Cardiac muscle cell (in vitro differentiated cells and primary cell): ENCODE measurements at places on chromosomes 7 and 10.

- no peak for DNase-seq
Measured at GRCh38 chr10:20776384-20777118, 120.6 kb downstream of the NEBL start.

DNA sequence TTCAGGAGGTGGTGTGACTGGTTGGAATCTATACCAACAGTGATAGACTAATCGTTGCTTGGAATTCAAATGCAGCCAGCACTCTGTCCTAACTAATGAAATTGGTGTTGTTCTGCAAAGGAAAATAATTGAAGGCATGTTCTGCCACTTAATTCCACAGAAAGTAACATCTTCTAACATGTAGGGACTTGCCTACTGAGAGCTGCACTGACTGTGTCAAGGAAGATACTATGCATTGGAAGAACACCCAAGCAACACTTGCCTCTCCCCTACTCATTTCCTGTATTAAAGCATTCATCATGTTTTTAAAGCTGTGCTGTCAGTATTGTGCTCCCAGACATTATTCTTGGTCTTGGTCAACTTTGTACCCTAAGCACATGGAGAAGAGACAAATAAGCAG, 2.7 kb upstream of the CYP3A7 start:
- no peak for DNase-seq

DNA sequence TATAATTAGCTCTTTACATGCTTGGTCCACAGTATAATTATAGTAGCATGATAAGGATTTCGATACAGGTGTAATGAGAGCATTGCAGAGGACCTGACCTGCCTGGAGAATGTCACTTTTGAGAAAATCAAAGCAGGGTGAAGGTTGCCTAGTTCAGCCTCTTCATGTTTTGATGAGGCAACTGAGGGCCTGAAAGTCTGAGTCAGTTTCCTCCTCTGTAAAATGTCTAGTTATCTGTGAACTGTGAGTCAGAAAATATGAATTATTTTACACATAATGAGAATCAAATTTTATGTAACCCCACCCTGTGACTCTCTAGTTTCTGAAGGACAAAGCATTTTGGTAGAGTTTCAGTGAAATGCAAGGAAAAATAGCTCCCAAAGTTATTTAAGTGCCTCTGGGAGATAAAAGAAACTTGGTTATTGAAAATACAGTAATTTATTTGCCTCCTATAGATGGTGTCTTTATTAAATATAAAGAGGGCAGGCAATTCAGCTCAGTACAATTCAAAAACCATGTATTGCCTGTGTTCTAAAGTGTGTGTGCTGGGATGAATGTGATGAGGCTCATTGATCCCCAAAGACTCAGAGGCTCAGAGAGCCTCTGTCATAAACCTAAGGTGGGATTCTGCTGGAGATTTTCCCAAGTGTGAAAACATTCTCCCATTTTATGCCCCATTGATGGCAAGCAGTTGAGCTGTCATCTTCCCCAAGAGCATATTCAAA, 37.3 kb upstream of the SAMD9L start:
- DNase-seq = peak; percentile 43

DNA sequence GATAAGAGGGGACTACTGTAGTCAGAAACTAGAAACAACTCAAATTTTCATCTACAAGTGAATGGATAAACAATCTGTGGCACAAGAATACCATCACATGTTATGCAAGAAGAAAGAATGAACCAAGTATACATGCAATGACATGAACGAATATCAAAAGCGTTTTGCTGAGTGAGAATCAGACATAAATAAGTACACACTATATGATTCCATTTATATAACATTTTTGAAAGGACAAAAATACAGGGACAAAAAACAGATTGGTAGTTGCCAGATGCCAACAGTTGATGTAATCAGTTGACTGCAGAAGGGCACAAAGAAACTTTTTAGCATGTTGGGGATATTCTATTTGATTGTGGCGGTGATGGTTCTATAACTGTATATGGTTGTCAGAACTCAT, 33.6 kb downstream of the CTNNA3 start:
- no peak for DNase-seq

GRCh38 chr7:135001390-135002165, 15.3 kb downstream of the AGBL3 start:
- DNase-seq = no peak

- DNase-seq = no peak
Measured at GRCh38 chr7:33697616-33698015, 207.7 kb upstream of the BMPER start.

- DNase-seq = no peak
Measured at GRCh38 chr10:74460812-74461211, 309.8 kb downstream of the ADK start.

DNA sequence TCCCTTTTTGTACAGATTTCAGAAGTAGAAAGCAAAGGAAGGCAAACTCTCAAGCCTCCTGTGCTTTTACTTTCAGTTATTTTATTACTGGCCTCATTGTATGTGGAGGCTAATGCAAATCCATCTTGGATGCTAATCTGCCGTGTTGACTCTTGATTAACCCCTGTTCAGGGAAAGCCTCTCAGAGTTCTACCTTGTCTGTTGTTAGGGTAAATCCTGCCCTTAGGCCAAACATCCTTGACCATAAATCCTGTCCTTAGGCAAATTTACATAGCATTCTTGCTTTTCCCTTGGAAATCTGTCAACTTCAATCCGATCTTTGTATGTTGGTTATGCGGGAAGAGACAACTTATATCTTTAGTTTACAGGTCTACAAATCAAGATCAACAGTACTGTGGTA, 709.9 kb upstream of the LRRTM3 start:
- no peak for DNase-seq

DNA sequence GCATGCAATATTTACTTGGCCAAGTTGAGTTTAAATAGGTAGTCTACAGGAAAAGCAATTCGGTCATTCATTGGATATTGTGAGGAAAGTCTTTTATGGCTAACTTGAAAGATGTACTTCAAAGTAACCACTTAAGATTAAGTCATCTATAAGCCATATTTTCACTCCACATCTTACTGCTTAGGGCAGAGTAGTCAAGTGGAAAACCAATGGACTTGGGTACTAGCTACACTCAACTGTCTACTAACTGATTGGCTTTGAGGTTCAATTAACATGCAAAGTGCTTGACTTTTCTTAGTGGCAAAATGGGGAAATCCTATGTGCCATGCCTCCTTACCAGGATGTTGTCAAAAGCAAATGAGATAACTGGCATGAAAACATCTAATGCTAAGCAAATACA, 51.0 kb downstream of the CAV1 start:
- no peak for DNase-seq

GRCh38 chr10:22646388-22646853, 68.0 kb downstream of the PIP4K2A start:
- DNase-seq = no peak

DNA sequence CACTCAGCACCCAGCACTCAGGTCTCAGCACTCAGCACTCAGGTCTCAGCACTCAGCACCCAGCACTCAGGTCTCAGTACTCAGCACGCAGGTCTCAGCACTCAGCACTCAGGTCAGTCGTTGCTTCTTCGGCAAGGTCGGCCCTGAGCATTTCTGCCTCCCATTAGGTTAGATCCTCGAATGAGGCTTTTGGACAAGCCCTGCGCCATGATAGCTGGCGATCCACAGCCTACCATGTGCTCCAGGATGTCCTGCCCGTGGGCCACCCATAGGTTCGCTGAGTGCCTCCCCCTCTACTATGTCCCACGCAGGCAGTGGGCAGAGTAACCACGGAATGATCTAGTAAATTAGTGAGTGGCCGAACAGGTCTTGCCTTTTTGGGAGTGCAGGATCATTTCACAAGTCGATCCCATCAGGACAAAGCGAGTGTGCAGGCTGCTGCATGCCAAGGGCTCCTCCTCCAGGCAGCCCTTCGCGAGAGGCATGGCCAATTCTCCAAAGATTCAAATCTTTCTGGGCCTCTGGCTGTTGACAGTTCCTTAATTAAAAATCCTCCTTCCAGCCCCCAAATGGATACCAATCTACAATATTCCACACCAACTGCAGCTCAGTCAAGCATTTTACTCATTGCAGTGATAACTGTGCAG, 206.3 kb downstream of the ADARB2 start:
- no peak for DNase-seq

GRCh38 chr7:148327379-148327778, 263.2 kb upstream of the C7orf33 start:
- DNase-seq = no peak

DNA sequence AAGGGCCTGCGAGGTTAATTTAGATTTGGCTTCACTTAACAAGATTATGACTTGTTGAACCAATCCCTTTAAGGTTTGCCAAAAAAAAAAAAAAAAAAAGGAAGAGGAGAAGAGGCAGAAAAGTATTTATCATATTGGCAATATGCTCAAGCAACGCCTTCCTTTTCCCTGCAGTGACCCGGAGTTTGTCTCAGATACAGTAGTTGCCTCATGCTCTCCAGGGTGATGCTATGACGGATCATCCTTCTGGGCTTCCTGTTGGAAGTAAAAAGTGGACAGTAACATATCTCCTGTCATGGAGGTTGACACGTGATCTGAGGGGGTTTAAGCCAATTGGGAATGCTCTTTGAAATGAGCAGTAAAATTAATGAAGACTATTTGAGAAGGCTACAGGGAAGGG, 117.3 kb downstream of the BMPER start:
- DNase-seq = no peak

- DNase-seq = no peak
Measured at GRCh38 chr10:30422981-30423654, 10.9 kb upstream of the MAP3K8 start.

GRCh38 chr7:75614401-75614800, 122.3 kb downstream of the SPDYE5 start:
- DNase-seq = no peak

DNA sequence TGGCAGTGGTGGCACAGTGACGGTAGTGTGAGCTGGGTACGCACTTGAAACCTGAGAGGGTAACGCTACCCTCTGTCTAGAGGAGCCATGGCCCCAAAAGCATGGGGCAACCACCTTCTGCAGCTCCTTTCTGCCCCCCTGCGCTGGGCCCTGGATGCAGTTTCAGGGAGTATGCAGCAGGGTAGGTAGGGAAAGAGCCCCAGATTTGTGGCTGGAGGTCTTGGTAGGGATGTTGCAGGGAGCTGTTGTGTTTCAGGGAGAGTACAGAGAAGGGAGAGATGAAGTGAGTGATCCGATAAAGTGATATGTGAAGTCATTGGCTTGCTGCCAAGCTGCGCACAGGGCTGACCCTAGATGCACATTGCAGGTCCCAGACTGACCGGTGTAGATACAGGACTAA, 2.7 kb upstream of the PGAM2 start:
- DNase-seq = no peak
